Germinal center (tissue), 1 donor: ENCODE measurements at places on chromosomes 2 and 18.

GRCh38 chr18:44916429-44917207, 235.9 kb downstream of the SETBP1 start:
- no peak for DNase-seq

GRCh38 chr2:3236300-3237045, 141.1 kb downstream of the EIPR1 start:
- DNase-seq, result no peak

DNA sequence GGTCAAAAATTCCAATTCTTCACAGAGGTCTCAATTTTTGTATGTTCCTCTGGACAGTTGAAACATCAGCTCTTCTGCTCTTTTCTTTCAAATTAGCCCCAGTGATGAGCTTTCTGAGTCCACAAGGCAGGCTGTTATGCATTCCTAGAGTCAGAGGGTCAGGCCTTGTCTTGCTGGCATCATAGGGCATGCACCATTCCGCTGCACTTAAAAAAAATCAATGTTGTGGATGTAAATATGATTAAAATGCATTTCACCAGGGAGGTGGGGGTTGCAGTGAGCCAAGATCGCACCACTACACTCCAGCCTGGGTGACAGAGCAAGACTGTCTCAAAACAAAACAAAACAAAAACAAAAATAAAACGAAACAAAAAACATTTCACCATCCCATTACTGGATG, 465.3 kb downstream of the EIPR1 start:
- no peak for DNase-seq

DNA sequence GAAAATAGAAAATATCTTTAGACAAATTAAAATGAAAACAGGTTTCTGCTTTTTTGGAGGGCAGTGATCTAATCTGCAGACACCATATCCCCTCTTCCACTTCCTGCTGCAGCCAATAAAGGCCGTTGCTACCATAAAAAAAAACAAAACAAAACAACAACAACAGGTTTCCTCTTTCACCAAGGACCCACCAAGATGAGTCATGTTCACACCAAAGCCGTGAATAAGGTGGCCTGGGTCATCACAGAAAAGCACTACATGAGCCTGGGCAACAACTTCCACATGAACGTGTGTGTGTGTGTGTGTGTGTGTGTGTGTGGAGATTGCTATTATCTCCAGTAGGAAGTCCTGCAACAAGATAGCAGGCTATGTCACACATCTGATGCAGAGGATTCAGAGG, 24.8 kb upstream of the TFCP2L1 start:
- DNase-seq, result no peak

GRCh38 chr2:127166231-127166860, 53.8 kb downstream of the CYP27C1 start:
- DNase-seq, result no peak

GRCh38 chr2:198950803-198951202, 506.9 kb downstream of the SATB2 start:
- no peak for DNase-seq

- no peak for DNase-seq
Observed at GRCh38 chr18:64791236-64791635, 642.3 kb upstream of the LINC00305 start.

GRCh38 chr18:42561521-42561920, 554.0 kb downstream of the RIT2 start:
- DNase-seq, result no peak

DNA sequence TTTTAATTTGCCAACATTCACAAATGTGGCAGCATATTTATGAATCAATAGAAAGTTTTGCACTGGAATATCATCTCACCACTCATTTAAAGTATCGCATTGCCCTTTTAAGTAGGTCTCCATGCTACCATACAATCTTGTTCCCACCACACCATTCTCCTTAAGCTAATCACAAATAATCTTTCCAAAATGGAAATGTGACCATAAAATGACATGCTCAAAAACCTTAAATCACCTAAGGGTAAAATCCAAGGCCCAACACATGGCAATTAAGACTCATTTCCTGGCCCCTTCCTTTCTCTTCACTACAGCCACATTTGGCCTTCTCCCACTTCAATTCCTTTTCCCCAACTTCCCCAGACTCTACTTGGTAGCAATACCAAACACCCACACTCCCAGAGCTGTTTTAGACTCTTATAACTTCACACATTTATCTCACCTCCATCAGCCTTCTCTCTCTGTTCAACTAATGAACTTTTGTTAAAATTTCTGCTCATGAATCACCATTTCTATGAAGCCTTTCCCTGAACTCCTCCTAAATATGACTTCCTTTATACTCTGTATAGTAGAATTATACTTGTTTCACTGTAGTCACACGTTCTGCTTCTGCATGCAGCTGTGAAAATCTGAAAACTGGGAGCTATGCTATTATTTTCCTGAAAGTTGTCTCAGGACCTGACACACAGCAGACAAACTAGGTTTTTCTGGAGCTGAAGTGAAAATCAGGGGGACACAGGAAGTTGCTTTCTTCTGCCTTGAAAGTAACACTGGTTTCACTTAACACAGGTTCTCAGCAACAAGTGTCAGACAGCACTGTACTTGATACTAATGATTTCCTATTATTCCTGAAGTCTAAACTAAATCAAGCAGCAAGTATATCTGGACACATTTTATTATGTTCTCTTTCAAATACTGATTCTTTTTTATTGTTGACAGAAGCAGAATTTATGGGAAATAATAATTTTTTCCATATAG, 303.9 kb downstream of the ZEB2 start:
- no peak for DNase-seq
